ENCODE measurements at places on chromosomes 4 and X. TPM values are rescaled to one million over a fixed set of nuclear protein-coding genes. Genes with fewer than 3 reads are reported as not detected.

The RAB9A gene
- total RNA-seq = 30.8 TPM

The NALF2 gene
- 0.05 TPM for total RNA-seq

DNA sequence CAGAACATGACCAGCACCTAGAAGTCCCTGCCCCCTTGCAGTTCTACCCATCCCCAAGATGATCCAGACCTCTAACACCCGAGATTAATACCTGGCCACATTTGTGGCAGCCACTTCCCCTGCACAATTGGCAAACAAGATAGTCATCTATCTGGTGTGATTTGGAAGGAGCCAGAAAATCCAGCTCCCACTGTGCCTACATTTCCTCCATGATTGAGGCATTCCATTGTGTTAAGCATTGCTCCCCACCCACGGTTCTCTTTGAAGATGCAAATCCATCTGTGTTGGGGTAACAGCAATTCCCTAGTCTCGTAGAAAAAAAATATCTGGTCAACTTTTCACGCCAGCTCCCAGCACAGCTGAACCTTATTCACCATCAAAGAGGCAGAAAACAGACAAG, 405.0 kb downstream of the BCOR start:
- DNase-seq = no peak

DNA sequence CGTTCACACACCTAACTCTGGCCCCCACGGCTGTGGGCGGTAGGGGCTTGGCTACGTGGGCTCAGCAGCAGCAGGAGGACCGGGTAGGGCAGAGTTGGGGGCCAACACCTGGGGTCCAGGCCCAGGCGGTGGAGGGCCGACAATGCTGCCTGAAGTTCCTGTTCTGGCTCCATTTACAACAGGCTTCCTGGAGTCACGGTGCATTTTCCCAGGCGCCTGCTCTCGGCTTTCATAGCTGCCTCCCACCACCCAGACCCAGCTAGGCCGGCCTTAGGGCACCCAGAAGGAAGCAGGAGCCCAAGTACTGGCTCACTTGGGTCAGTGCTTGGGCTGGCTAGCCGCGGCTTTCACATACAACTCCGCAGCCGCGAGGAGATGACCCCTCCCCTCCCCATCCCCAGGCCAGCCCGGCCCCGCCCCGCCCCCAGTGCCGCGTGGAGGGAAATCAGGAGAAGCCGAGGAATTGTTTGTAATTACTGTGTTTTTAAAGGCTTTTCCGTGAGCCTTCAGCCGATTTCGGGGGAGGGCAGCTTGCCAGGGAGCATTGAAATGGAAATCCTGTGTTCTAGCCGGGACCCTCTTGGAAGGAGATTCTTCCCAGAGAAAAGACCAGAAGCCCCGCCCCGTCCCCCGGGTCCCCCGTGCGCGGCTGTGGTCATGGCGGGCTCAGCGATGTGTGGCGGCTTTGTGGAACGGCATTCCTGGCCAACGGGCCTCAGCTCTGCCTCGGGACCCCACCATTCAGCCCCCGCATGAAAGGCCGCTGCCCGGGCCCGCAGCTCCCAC, 28.5 kb downstream of the PJA1 start:
- no peak for DNase-seq

- no peak for DNase-seq
These were observed 371.8 kb upstream of the NR3C2 start for GRCh38 chr4:148814030-148814429.

DNA sequence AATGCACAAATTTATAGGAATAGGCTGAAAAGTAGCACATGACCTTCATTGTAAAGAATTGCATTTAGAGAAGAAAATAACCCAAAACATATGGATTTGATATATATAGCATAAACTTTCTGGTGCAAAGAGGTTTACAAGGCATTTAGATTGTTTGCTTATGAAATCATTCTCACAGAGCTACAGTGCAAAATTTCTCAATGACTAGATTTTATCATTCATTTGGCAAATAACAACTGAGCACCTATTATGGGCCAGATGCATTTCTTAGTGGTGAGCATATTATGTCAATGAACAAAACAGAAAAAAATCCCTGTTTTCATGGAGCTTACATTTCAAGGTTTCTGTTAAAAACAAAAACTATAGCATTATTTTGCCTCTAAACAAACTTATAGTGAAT, 34.1 kb upstream of the TNIP3 start:
- DNase-seq = no peak

- no peak for DNase-seq
These were observed 13.6 kb upstream of the ABLIM2 start for GRCh38 chr4:8171984-8172924.

GRCh38 chr4:38449506-38450174, 214.4 kb upstream of the KLF3 start:
- no peak for DNase-seq

All from dermis blood vessel endothelial cell (primary cell).